ENCODE measurements at places on chromosomes 1 and 21. TPM values are rescaled to one million over a fixed set of nuclear protein-coding genes. Genes with fewer than 3 reads are reported as not detected.

The NBPF15 gene
- 30.8 TPM for polyA plus RNA-seq

The GNAT2 gene
- not detected for polyA plus RNA-seq

The FAM229A gene
- polyA plus RNA-seq = not detected

The S100A8 gene
- polyA plus RNA-seq = 4.0 TPM

The ZBTB8A gene
- polyA plus RNA-seq = not detected

The TSPEAR gene
- polyA plus RNA-seq = not detected

The PDZK1 gene
- 0.45 TPM for polyA plus RNA-seq

Measured in CD4-positive, alpha-beta memory T cell (primary cell).